ENCODE measurements at places on chromosomes 6 and 20. TPM values are rescaled to one million over a fixed set of nuclear protein-coding genes. Genes with fewer than 3 reads are reported as not detected.

Gene MAP3K5
- 18.5 TPM for total RNA-seq

Gene NRSN1
- total RNA-seq = not detected

Gene TCP11
- total RNA-seq = not detected

Gene RAD21L1
- total RNA-seq = 0.21 TPM

Gene FLRT3
- not detected for total RNA-seq

DNA sequence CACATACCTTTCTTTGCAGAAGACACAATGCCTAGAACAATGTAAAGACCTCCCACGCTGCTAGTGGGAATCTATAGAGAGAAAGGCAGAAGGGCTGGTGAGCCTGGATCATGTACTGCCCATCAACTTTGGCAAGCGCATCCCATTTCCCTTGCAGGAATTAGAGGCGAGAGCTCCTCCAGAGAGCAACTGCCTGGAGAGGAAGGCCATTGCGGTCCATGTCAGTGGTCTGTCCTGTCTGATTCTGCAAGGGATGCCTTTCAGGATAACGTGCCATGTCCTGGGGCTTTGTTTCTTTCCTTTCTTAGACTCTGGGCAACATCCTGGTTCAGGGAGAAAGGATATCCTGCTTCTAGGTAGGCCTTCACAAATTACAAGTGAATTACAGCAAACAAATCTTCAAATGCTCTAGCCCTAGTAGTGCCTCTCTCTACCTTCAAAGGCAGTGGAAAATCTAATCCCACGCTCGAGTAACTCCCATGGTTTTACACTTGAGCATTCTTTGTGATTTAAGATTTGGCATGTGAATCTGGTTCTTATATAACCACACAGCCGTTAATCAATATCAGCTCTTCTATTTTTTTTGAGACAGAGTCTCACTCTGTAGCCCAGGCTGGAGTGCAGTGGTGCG is 38.5 kb downstream of the GCNT2 start:
- DNase-seq = no peak

DNA sequence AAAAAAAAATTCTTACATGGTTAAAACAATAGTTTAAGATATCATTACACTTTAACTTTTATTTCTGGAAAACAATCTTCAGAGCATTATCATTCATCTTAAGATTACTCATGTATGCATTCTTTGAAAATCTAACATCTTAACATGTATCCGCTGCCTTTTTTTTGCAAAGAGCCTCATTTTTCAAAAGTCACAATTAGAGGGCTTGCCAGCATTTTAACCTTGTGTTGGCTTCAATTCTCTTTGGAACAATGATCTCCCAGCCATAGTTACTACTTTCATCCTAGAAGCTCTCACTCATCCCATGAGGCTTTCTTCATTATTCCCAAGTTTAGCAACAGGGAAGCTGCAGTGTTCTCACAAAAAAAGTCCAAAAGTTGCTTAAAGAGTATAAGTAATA is 330.8 kb downstream of the BCKDHB start:
- DNase-seq = no peak

Measured in activated T-cell treated with anti-CD3 and anti-CD28 coated beads, Interleukin-2, amount 50 U/mL, for 72 hours (primary cell).